Osteocyte (in vitro differentiated cells): ENCODE measurements at places on chromosomes 7 and 10. TPM values are rescaled to one million over a fixed set of nuclear protein-coding genes. Genes with fewer than 3 reads are reported as not detected.

Gene PLCE1
- total RNA-seq, result 7.0 and 7.4 TPM in 2 replicates

Gene VPS37D
- 5.0 and 6.2 TPM in 2 replicates for total RNA-seq

Gene ASB15
- not detected in 2 replicates for total RNA-seq

Gene NAT16
- total RNA-seq, result 0.16 TPM in 1 of 2 replicates, not detected in the other

Gene KCNH2
- total RNA-seq, result not detected in 2 replicates

Gene SPDYE11
- not detected in 2 replicates for total RNA-seq

Gene CDK1
- total RNA-seq, result 12.6 and 13.1 TPM in 2 replicates

Gene GPC2
- 8.1 and 12.6 TPM in 2 replicates for total RNA-seq

Gene NSUN5
- 16.8 and 22.6 TPM in 2 replicates for total RNA-seq

Gene AKR1C4
- total RNA-seq, result not detected in 2 replicates

Gene LRRN3
- 0.55 and 0.56 TPM in 2 replicates for total RNA-seq

GRCh38 chr10:73019100-73019499 is 64.5 kb upstream of the PLA2G12B start:
- peaks cover 49% of the 10 kb centered on the region for H3K4me1 ChIP-seq
- no peak for DNase-seq
- H3K27me3 ChIP-seq, result no peaks in the 10 kb centered on the region
- peaks cover 34% of the 10 kb centered on the region for H3K36me3 ChIP-seq

GRCh38 chr7:49692516-49692915 is 80.9 kb upstream of the VWC2 start:
- H3K4me3 ChIP-seq, result no peak overlapping the region
- no peak overlapping the region for H3K27ac ChIP-seq
- no peaks in the 10 kb centered on the region for H3K4me1 ChIP-seq
- no peak for DNase-seq
- no peaks in the 10 kb centered on the region for H3K36me3 ChIP-seq

DNA sequence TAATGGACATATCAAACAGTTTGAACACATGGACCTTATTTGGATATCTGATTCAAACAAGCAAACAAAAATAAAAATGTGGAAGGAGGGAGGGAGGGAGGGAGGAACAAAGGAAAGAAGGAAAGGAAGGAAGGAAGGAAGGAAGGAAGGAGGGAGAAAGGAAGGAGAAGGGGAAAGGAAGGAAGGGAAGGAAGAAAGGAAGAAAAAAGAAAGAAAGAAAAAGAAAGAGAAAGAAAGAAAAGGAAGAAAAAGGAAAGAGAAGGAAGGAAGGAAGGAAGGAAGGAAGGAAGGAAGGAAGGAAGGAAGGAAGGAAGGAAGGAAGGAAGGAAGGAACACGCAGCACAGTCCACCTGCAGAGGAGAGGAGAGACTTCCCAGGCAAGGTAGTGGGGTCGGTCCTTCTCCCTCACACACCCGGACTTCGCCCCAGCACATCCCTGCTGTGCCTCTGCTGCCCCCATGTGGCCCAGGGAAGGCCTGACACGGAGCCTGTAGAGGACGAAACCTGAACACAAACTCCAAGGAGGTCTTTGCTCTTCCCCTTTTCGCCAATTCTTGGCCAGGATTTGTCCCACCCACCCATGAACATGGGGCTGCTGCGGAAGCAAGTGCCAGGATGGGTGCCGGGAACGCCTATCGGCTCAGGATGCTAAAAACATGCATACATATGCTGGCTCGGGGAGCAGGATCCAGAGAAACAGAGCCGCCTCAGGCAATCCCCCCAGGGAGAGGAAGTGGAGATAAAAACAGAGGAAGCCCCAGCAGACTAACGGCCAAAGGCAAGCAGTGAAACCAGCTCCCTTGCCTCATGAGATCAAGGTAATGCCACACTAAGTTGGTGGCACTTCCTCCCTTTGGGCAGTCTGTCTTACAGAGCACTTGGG is 52.3 kb upstream of the DGKI start:
- H3K36me3 ChIP-seq, result peaks cover 60% of the 10 kb centered on the region
- H3K27me3 ChIP-seq, result no peaks in the 10 kb centered on the region
- peak; percentile 93 for DNase-seq
- no peak overlapping the region for H3K4me3 ChIP-seq
- H3K27ac ChIP-seq, result peak overlapping the region; percentile 70
- H3K4me1 ChIP-seq, result peaks cover 16% of the 10 kb centered on the region

GRCh38 chr7:106424476-106425016 is 139.8 kb upstream of the NAMPT start:
- H3K4me3 ChIP-seq, result no peak overlapping the region
- peaks cover 16% of the 10 kb centered on the region for H3K27me3 ChIP-seq
- H3K36me3 ChIP-seq, result no peaks in the 10 kb centered on the region
- no peak for DNase-seq
- H3K4me1 ChIP-seq, result peaks cover 18% of the 10 kb centered on the region

- peaks cover 4% of the 10 kb centered on the region for H3K27me3 ChIP-seq
- H3K36me3 ChIP-seq, result no peaks in the 10 kb centered on the region
- no peak overlapping the region for H3K4me3 ChIP-seq
- DNase-seq, result peak; percentile 76
- no peak overlapping the region for H3K27ac ChIP-seq
- no peaks in the 10 kb centered on the region for H3K4me1 ChIP-seq
Measured at GRCh38 chr7:26329520-26330255, 38.0 kb downstream of the SNX10 start.

DNA sequence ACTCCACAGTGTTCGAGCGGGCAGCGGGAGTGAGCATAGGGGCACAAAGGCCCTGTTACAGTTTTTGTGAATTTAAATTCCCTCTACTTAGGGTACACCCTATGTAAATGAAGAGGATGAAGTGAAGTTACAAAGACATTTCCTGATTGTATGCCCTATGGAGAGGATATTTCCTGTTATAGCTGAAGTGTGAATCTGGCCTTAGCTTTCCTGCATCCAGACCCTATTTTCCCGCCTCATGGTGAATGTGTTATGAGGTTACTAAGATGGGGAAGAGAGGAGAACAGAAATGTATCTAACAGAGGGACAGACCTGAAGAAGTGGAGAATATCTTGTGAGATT is 37.8 kb upstream of the COMMD3 start:
- no peak for DNase-seq
- no peaks in the 10 kb centered on the region for H3K4me1 ChIP-seq
- H3K27me3 ChIP-seq, result peaks cover 20% of the 10 kb centered on the region
- H3K36me3 ChIP-seq, result no peaks in the 10 kb centered on the region

DNA sequence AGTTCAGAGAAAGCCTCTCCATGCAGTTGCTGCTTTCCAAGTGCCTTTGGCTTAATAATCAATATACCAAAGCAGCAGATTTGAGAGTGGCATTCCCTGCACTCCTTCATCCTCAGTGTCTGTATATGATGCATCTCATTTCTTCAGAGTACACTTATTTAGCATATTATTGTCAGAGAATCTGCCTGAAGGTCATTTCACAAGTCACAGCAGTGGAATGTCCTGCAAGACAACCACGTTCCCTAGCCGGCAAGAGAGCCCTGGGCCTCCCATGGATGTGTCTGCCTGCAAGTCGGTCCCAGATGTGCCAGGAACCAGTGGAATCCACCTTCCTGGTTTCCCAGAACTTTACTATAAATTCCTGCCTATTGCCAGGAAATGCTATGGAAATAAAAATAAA is 289.4 kb upstream of the IGFBP3 start:
- DNase-seq, result no peak
- peak overlapping the region; percentile 39 for H3K27ac ChIP-seq
- H3K27me3 ChIP-seq, result no peaks in the 10 kb centered on the region
- H3K4me1 ChIP-seq, result peaks cover 18% of the 10 kb centered on the region
- no peaks in the 10 kb centered on the region for H3K36me3 ChIP-seq

DNA sequence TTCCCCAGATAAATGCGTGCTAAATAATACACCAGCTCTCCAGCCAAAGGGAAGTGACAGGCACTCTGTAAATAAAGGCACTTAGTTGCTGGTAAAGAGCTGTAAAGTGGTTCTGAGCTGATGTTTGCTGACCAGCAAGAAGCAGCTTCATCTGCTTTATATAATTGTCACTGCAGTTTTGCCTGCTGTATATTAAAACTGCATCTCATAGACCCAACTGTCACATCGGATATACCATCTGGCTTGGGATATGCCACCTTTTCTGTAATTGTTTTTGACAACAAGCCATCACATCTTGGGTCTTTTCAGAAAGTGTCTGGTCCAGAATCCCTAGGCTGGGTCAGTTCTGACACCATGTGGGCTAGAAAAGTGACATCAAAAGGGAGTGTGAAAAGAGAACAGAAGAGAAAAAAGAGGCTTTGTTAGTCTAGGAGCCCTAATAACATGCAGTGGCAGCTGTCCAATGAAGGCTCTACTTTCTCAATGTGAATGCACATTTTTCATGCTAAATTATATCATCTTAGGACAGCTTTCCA is 697.6 kb downstream of the KCNMA1 start:
- H3K4me1 ChIP-seq, result peaks cover 6% of the 10 kb centered on the region
- no peak for DNase-seq
- H3K4me3 ChIP-seq, result no peak overlapping the region
- no peak overlapping the region for H3K27ac ChIP-seq
- H3K27me3 ChIP-seq, result no peaks in the 10 kb centered on the region

GRCh38 chr10:132274581-132274980 is 33.2 kb downstream of the STK32C start:
- no peaks in the 10 kb centered on the region for H3K36me3 ChIP-seq
- H3K4me1 ChIP-seq, result no peaks in the 10 kb centered on the region
- H3K4me3 ChIP-seq, result no peak overlapping the region
- H3K27me3 ChIP-seq, result no peaks in the 10 kb centered on the region
- no peak for DNase-seq

DNA sequence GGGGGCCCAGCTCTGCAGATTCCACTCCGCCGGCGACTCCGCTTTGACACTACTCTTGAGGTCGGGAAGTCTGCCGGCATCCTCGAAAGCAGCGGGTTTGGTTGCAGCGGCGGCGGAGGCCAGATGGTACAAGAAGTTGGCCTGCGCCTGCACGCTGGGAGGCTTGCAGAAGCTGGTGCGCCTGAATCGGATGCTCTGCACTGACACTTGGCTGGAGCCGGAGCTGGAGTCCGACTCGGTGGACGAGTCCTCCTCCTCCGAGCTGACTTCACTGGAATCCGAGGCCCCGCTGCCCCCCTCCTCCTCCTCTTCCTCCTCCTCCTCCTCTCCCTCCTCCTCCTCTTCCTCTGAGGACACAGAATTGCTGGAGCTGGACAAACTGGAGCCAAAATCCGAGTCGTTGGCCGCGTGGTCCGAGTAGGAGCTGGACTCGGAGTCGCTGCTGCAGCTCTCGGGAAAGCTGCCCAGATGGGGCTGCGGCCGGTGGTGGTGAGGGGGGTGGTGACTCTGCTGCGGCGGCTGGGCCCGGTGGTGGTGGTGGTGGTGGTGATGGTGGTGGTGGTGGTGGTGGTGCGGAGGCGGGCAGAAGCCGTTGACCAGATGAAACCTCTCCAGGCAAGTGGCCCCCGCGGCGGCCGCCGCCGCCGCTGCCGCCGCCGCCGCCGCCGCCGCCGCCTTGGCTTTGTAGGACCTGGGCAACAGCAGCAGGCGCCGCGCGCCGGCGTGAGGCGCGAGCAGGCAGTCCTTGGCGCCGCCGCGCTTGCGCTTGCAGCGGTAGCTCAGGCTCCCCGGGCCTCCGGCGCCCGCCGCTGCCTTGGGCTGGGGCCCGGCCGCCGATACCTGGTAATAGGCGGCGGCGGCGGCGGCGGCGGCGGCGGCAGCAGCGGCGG is 9.0 kb downstream of the SKIDA1 start:
- peak overlapping the region; percentile 88 for H3K27ac ChIP-seq
- peak overlapping the region; percentile 84 for H3K4me3 ChIP-seq
- H3K27me3 ChIP-seq, result no peaks in the 10 kb centered on the region
- H3K4me1 ChIP-seq, result peaks cover 71% of the 10 kb centered on the region
- DNase-seq, result no peak
- H3K36me3 ChIP-seq, result no peaks in the 10 kb centered on the region

- H3K4me3 ChIP-seq, result no peak overlapping the region
- H3K27me3 ChIP-seq, result no peaks in the 10 kb centered on the region
- H3K27ac ChIP-seq, result no peak overlapping the region
- no peaks in the 10 kb centered on the region for H3K4me1 ChIP-seq
- no peaks in the 10 kb centered on the region for H3K36me3 ChIP-seq
Measured at GRCh38 chr10:11910102-11910501, 86.9 kb downstream of the PROSER2 start.
